ENCODE measurements at places on chromosomes 4 and X. TPM values are rescaled to one million over a fixed set of nuclear protein-coding genes. Genes with fewer than 3 reads are reported as not detected.

The CCDC160 gene
- total RNA-seq: not detected

The RBMX2 gene
- 14.1 TPM for total RNA-seq

The PPARGC1A gene
- total RNA-seq: not detected

The VSIG1 gene
- total RNA-seq: not detected

The PCYT1B gene
- not detected for total RNA-seq

The ARMCX6 gene
- 105 TPM for total RNA-seq

The AMTN gene
- not detected for total RNA-seq

The WAS gene
- not detected for total RNA-seq

The AKAP4 gene
- not detected for total RNA-seq

The SULT1B1 gene
- 0.02 TPM for total RNA-seq

The RPA4 gene
- not detected for total RNA-seq

The TMEM184C gene
- total RNA-seq: 40.9 TPM

The SPANXN1 gene
- not detected for total RNA-seq

The RADX gene
- total RNA-seq: 0.52 TPM

The ZIC3 gene
- not detected for total RNA-seq

The F9 gene
- total RNA-seq: not detected

The RNF113A gene
- total RNA-seq: 14.3 TPM

Data from HFFc6 (cell line).